SHP77 treated with DMSO at 0.1 percent for 48 hours (cell line): ENCODE measurements at places on chromosomes 5 and 9.

DNA sequence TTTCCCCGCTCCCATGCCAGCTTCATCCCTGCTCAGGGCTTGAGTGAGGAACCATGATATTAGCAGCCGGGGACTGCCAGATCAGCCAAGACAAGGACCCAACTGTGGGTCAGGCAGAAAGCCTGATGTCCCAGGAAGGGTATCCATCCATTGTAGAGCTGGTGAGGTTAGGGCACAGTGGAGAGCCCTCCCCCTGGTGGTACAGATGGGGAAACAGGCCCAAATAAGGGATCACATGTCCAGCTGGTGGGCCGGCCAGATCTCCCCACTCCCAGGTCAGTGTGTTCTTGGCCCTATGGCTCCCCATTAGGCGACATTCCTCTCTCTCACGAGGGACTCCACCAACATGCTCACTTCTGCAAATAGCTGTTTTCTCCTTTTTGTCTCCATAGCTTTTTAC lies 9.0 kb downstream of the CDX1 start:
- no peak for DNase-seq

DNA sequence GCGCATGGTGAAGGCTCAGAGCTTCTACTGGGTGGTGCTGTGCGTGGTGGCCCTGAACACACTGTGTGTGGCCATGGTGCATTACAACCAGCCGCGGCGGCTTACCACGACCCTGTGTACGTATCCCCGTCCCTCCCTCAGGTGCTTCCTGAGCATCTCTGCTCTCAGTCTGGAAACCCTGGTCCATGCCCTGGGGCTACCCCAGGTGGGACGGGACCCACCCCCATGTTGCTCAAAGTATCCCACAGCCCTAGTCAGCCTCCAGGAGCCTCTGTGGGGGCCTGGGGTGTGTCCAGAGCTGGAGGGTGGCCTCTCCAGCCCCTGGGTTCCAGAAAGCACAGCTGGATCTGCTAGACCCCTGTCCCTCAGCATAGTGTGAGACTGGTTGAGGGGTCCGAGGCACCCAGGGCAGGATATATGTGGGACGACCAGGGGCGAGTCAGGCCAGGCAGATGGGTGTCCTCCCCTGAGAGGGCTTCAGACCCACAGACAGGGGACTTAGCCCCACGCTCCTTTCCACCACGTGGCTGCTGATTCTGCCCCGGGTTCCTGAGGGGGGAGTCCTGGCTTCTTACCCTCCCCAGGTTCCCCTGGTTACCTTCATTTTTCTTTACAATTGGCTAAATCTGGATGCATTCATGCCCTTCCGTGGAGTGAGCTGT lies 94.0 kb downstream of the CACNA1B start:
- no peak for DNase-seq

DNA sequence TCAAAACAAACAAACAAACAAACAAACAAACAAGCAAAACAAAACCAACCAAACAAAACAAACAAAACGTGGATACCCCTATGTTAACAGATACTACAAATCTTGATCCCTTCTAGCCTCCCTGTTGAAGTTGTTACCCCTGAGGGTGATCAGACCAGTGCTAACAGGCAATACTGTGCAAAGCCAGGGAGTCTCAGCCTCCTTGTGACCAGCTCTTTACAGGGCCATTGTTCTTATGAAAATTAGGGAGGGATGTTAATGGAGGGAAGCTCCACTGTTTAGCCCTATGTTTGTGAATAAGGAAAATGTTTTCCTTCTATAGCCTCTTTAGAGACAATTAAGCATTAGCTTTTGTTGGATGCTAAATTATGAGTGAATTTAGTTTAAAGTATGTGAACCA lies 1072.1 kb upstream of the WWC1 start:
- no peak for DNase-seq

- DNase-seq, result no peak
These were observed 7.6 kb downstream of the PTGES start for GRCh38 chr9:129745200-129745599.

GRCh38 chr5:135395451-135395850 lies 3.6 kb downstream of the MACROH2A1 start:
- no peak for DNase-seq

DNA sequence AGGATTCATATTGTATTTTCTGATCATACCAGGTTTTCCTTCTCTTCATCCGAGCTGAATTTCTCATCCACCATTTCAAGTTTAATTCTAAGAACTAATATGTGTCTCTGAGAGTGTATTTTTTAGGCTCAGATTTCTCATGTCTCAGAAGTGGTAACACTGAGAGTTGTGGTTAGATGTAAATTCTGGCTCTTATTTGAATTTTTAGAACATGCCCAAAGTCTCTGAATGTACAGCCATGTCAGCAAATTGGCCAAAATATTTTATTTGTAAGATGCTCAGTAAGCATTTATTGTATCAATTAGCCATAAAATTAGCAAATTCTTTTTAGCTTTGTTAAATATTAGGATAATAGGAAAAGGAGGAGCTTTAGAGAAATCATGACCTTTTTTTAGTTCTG lies 16.6 kb downstream of the SV2C start:
- DNase-seq, result no peak

- DNase-seq, result no peak
These were observed 35.7 kb downstream of the SMIM23 start for GRCh38 chr5:171821286-171821685.

- no peak for DNase-seq
These were observed 78.8 kb downstream of the GNA14 start for GRCh38 chr9:77569335-77569734.

DNA sequence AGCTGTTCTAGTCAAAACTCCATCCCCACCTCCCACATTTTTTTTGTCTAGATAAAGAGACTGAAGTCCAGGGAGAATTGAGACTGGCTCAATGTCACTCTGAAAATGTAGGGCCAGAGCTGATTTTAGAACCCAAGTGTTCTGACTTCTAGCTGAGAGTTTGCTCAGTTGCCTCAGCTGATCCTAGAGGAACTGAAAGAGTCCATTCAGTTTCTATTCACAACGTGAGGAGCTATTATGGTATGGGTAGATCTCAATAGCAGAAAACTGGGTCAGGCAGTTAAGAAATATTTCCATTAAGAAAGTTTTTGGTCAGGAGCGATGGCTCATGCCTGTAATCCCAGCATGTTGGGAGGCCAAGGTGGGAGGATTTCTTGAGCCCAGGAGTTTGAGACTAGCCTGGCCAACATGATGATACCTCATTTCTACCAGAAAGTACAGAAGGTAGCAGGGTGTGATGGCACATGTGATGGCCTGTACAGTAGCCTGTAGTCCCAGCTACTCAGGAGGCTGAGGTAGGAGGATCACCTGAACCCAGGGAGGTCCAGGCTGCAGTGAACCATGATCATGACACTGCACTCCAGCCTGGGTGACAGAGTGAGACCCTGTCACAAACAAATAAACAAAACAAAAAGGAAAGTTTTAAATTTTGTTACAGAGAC lies 61.7 kb downstream of the GLRA1 start:
- no peak for DNase-seq

DNA sequence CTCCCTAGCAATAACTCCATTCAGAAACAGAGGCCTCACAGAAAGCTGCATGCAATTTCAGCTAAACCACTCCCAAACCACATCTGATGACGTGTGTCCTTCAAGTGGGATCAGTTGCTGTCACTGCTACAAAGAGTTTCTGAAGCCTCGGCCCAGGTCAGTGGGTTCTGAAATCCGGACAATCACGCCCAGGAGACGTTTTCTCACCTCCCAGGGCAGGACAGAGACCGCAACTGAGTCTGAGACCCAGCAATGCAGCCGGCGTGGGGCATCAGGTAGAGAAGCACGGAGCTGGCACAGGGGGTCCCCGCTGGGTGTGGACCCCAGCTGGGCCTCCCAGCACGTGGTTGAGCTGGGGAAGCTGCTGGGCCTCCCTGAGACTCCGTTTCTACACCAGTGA lies 2.6 kb upstream of the UBE2QL1 start:
- no peak for DNase-seq
